ENCODE measurements at places on chromosomes 13 and 19.

- DNase-seq: no peak
Observed at GRCh38 chr13:22880741-22881720, 299.7 kb upstream of the SGCG start.

DNA sequence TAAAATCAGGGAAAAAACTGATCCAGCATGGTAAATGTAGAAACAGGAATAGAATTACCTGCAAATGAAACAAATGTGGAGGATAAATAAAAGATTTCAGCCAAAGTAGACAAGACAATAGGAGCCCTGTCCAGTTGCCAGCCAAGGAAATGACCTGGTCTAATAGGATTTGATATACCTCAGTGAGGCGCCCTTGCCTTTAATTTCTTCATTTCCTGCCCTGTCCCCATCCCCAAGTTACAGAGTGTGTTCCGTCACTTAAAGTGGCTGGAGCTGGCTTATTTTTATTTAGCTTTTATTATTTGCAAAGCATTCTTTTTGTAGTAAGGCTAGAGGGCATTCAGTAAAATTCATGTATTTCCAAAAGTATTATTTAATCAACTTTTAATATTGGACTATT lies 1022.0 kb downstream of the EFNB2 start:
- DNase-seq: no peak

- DNase-seq: no peak
Observed at GRCh38 chr19:10615429-10616023, 9.8 kb upstream of the SLC44A2 start.

DNA sequence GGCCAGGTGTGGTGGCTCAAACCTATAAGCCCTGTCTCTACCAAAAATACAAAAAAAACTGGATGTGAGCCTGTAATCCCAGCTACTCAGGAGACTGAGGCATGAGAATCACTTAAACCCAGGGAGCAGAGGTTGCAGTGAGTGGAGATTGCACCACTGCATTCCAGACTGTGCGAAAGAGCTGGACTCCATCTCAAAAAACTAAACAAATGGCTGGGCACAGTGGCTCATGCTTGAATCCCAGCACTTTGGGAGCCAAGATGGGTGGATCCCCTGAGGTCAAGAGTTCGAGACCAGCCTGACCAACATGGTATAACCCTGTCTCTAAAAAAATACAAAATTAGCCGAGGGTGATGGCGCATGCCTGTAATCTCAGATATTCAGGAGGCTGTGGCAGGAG lies 34.9 kb upstream of the ZNF83 start:
- DNase-seq: no peak

DNA sequence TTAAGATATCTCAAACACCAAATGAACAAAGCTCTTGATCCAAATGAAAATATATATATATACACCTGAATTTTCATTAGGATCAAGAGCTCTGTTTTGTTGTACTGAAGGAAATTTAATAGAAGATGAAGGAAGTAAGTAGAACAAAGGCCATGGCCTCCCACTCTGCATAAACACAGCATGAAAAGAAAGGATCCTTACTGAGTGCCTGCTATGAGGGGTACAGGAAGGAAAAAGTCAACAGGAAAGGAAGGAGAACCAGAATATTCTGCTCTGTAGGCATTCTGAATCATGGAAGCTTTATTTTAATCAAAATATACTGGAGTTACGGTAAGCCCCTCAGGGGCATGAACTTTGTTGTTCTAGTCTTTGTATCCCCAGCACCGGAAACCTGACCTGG lies 22.1 kb downstream of the TMTC4 start:
- DNase-seq: no peak

- no peak for DNase-seq
Observed at GRCh38 chr19:2573916-2574315, 98.0 kb downstream of the GADD45B start.

- no peak for DNase-seq
Observed at GRCh38 chr13:77752512-77753069, 55.1 kb downstream of the SLAIN1 start.

DNA sequence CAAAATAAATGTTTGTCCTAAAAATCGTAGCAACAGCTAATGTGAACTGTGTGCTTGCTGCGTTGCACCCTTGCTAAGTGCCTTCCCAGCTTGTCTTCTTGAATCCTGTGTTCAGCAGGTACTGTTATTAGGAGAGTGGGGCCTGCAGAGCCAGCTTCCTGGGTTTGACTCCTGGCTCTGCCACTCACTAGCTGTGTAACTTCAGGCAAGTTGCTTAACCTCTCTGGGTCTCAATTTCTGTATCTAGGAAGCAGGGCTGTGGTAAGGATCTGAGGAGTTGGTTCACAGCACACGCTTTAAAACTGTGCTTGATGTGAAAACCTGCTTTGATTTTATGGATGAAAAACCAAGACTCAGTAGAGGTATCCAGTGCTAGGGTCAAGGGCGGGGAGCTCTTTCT lies 10.0 kb downstream of the NFIX start:
- DNase-seq: no peak

DNA sequence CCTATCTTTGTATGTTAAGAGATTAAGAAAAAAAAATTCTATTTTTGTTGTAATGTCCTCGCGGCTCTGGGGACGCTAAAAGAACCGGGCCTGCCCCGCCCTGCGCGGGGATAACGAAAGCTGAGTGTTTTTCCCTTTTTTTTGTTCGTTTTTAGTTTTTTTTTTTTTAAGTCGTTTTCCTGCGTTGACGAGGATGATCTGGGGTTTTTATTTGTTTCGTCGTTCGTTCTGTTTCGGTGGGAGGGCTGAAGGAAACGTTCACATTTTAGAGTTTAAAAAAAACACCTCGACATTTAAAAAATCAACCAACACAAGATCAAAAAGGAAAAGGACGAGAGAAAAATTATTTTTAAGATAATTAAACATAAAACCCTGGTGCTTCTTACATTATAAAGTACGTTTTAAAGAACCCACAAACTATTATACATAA lies 5.6 kb downstream of the LYL1 start:
- no peak for DNase-seq

- no peak for DNase-seq
Observed at GRCh38 chr13:106464076-106464475, 71.4 kb downstream of the EFNB2 start.

GRCh38 chr13:40665126-40666044 lies 1.1 kb downstream of the FOXO1 start:
- DNase-seq: peak; percentile 20

DNA sequence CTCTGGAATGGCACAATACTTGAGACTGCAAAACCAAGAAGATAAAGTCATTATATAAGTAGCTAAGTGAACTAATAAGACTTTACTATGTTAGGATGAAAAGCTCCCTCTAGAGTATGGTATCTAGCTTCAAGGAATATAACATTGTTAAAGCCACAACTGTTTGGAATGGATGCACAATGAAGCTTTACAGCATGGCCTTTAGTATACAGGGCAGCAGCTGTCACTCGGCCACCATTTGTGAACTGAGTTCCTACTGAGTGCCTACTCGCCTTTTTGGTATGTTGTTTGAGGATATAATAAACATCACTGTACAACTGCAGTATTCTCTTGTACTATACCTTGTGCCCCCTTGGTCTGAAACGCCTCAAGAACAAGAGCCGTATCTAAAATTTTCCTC lies 6.8 kb downstream of the ALG5 start:
- DNase-seq: no peak

GRCh38 chr19:35704218-35704617 lies at the start of gene ZBTB32:
ZBTB32 (plus strand) TSS chr19:35704558; CDS start chr19:35714627, 10,069 bp downstream.
- peak; percentile 81 for DNase-seq

- DNase-seq: no peak
Observed at GRCh38 chr19:32471095-32471494, 65.5 kb downstream of the DPY19L3 start.

DNA sequence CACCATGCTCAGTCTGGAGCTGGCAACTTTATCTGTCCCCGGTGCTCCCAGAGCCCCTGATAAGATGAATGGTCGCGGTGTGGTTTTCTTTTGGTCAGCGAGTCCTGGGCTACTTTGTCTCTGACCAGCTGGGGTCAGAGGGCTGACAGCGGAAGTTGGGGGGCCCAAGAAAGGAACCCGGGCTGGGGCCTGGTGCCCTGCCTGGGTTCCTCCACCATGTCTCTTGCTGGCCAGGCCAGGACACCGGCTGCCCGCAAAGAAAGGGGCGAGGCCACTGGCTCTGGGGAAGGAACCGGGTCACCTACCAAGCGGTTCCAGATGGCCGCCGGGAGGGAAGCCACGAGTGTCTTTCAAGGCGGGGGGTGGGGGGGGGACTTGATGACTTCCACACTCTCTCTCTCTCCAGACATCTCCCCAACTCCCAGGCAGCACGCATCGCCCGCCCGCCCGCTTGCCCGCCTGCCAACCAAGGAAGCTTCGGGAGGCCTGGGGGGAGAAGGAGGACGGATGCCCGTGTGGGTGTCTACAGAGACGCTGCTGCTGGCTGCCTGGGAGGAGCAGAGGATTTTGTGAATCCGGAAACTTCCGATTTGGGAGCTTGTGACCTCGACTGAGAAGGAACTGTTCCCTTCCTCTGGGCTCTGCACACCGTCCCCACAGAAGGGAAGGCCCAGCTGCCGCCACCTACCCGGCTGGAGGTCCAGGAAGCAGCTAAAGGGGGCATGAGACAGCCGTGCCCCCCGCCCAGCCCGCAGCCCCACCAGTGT lies 1.1 kb downstream of the PIP5K1C start:
- peak; percentile 86 for DNase-seq

DNA sequence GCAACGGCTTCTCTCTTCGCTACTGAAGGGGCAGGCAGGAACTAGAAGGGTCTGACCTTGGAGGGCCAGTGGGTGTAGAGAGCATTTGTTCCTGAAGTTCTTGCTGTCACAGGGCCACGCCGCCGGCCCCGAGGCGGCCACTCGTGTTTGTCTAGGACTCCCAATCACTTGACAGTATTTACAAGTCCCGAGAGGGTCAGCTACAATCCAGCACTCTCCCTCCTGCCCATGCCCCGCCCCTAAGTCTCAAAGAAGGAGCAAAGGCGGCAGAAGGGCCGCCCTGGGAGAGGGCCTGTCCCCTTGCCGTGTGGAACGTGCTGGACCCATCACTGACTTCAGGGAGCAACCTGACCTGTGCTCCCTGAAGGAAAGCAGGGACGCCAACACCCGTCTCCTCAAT lies 118.5 kb downstream of the STK24 start:
- DNase-seq: no peak

DNA sequence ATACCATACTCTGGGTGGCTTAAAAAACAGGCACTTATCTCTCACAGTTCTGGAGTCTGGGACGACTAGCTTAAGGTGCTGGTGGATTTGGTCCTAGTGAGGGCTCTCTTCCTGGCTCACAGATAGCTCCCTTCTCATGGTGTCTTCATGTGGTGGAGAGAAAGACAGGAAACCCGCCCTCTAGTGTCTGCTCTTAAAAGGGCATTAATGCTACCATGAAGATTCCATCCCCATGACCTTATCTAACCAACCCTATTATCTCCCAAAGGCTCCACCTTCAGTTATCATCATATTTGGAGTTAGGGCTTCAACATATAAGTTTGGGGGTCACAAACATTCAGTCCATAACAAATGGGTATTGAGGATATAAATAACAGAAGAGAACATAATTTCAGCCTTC lies 139.4 kb downstream of the HS6ST3 start:
- DNase-seq: no peak

DNA sequence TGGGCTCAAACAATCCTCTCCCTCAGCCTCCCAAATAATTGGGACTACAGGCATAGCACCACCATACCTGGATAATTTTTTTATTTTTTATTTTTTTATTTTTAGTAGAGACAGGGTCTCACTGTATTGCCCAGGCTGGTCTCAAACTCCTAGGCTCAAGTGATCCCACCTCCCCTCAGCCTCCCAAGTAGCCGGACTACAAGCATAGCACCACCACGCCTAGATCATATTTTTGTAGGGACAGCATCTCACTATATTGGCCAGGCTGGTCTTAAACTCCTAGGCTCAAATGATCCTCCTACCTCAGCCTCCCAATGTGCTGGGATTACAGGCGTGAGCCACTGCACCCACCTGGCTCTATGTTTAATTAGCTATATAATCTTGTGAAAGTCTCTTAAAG lies 114.2 kb downstream of the TRPC4 start:
- no peak for DNase-seq

DNA sequence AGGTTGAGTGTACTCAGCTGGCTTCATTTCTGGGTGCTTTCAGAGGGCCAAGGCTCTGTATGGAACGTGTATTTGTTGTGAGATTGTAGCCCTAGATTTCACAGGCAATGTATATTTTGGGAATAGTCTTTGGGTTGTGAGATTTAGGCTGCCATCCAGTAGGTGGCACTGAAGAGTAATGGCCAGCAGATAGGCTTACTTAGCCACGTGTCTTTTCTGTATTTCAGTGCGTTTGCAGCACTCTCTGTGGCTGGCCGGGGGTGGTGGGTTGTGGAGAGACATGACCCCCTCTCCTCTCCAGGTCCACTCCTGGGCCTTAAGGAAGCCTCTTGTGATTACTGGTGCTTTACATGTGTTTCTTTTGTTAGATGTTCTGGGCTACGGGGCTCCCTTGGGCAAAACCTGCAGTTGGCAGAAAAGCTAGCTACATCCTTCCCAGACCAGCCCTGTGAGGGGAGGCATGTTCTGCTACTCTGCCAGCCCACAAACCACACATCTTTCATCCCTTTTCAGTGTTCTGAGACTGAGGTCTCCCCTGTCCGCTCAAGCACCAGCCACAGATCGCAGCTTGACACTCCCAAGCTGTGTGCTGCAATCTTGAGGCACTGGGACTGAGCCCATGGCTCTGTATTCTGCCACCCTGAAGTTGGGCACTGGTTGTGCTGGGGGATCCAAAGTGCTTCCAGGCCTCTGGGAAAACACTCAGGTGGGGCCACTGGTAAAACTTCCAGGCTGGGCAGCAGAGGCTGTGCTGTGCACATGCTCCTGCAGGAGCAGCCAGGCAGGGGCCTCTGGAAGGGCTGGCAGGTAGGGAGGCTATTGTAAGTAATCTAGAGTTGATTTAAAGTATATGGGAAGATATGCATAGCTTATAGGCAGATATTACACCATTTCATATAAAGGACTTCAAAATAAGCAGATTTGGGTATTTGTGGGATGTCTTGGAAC lies 1096.8 kb upstream of the PCDH20 start:
- no peak for DNase-seq

DNA sequence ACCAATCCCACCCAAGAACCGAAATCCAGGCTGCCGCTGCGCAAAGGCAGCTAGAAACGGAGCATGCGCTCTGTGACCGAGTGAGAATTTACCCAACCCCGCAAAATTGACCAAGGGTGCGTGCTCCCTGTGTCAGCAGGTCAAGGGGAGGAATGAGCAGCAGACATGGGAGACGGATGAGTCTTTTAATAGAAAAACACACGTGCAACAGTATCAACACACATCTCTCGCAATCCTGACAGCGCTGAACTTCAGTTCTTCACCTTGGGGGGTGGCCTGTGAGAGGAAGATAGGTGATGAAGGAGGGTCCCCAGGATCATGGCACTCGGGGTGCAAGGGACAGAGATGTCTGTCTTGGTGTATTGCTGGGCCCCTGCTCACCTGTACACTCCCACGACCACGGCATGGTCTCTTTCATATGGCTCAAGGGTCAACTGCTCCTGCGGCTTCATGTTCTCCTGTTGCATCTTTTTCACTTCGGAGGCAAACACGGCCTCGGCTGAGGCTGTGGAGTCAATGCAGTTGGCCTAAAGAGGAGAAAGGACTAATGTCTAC lies 402 bp upstream of the DYRK1B start:
- no peak for DNase-seq

- DNase-seq: peak; percentile 74
Observed at GRCh38 chr19:1465191-1466016, 13.6 kb downstream of the C19orf25 start.
